Trophoblast cell (in vitro differentiated cells and primary cell): ENCODE measurements at places on chromosomes 11 and 22.

GRCh38 chr22:36628571-36629065 is 74.9 kb downstream of the CACNG2 start:
- DNase-seq: no peak

DNA sequence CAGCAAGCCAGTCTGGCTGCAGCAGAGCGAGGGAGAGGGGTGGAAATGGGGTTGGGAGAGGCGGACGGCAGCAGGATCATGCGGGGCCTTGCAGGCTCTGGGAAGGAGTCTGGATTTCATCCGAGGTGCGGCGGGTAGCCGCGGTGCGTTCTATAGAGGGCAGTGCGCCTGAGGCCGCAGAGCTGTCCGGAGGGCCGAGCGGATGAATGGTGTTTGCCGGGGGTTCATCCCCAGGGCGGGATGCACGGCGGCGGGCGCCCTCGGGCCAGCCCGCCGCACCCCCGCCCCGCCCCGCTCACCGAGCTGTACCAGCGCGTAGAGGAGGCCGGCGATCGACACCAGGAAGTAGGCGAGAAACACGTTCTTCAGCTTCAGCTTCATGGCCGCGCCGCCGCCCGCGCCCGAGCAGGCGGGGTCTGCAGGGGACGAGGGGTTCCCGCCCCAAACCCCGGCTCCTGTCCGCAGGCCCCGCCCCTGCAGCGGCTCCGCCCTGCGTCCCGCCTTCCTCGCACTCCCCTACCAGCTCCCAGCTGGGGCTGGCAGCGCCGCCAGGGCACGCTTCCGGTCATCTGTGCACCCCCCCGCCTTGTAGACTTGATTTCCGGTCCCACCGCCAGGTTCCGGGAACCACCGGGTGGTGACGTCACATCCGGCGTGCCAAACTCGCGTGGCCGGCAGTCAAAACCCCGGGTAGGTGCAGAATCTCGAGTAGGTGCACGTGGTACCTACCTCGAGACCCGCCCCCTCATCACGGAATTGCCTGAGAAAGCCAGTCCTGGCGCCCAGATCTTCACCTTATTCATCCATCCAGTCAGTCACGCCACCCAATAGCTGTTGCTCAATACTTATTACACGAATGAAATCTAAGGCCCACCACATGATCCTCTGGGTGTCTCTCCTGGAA is at the start of gene B3GAT3:
Gene B3GAT3 (minus strand): TSS at position 420 of the 904 bp plus-strand sequence. CDS start 39 bp downstream, at position 381.
- peak; percentile 99 for DNase-seq

GRCh38 chr22:44023404-44024287 is 456 bp upstream of the PARVB start:
- peak; percentile 19 for DNase-seq

DNA sequence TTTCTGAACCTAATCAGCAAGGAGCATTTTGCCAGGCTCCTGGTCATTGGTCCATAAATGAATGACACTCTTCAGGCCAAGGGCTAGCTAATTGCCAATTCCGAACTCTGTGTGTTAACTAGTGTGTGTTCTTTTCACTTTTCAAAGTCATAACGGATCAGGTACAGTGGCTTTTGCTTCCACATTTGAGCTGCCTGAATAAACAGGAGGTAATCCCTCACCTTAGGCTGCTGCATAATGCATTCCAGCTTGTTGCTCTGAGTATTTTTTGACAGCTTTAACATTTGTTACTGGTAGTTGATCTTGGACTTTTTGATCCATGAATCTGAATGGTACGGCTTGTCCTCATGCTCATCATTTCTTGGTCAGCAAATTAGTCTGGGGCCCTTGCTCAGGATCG is 485.1 kb downstream of the CNTN5 start:
- no peak for DNase-seq

DNA sequence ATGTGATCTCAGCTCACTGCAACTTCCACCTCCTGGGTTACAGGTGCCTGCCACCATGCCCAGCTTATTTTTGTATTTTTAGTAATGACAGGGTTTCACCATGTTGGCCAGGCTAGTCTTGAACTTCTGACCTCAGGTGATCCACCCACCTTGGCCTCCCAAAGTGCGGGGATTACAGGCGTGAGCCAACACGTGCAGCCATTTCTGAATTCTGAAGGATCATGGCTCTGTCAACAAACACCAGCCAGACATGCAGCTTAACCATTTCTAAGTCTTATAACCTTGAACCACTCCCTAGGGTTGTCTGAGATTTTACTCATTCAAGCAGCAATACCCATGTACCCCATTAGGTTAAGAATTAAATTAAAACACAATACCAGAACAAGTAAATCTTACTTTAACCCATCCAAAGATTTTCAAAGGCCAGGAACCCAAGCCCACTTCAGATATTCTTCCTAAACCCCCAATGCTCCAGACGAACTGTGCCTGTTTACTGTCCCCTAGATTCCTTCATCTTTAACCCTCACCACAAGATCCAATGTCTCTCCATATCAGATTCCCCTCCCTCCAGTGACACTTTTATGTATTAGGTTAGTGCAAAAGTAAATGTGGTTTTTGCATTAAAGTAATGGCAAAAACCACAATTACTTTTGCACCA is 4.0 kb downstream of the RPS13 start:
- no peak for DNase-seq

DNA sequence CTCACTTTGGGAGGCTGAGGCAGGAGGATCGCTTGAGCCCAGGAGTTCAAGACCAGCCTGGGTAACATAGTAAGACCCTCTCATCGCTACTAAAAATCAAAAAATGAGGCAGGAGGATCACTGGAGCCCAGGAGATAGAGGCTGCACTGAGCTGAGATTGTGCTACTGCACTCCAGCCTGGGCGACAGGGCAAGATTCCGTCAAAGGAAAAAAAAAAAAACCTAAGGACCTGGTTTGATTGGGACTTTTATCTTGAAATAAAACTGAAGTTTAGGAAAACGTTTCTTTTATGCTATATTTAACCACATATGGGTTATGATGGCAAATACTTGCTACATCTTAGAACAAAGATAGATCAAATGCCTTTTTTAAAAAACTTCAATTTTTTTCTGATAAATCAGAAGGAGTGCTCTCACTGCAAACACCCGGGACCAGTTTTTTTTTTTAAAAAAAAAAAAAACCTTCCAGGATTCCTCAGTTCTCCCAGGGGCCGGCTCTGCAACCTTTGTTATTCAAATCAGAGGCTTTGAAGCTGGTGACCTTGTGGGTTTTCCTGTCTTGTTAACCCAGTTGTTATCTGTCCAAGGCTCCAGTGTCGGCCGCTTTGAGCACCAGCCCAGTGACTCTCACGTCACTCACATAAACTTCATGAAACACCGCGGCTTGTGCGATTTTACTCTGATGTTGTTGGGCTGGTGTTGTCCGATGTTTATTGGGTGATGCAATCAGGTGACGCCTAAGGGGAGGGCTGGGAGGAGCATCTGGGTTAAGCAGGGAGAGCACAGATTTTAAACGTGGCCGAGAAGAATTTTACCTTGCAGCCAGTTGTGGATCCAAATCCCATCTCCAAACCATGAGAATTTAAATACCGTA is 24.7 kb upstream of the SLC22A12 start:
- peak; percentile 95 for DNase-seq

GRCh38 chr22:20186183-20186870 is 35.5 kb upstream of the CCDC188 start:
- no peak for DNase-seq

GRCh38 chr11:15158351-15159015 is 43.8 kb downstream of the INSC start:
- DNase-seq: peak; percentile 37

- DNase-seq: no peak
Measured at GRCh38 chr22:40975366-40975765, 24.2 kb downstream of the RBX1 start.

GRCh38 chr11:5280582-5281102 is 10.9 kb upstream of the HBE1 start:
- DNase-seq: peak; percentile 7

GRCh38 chr11:25225078-25225477 is 728.2 kb downstream of the LUZP2 start:
- DNase-seq: no peak

- no peak for DNase-seq
Measured at GRCh38 chr11:22903782-22904181, 43.5 kb upstream of the CCDC179 start.

- DNase-seq: no peak
Measured at GRCh38 chr11:19646921-19647320, 65.7 kb upstream of the NAV2 start.

GRCh38 chr11:120425527-120425926 is 86.0 kb upstream of the GRIK4 start:
- DNase-seq: no peak

DNA sequence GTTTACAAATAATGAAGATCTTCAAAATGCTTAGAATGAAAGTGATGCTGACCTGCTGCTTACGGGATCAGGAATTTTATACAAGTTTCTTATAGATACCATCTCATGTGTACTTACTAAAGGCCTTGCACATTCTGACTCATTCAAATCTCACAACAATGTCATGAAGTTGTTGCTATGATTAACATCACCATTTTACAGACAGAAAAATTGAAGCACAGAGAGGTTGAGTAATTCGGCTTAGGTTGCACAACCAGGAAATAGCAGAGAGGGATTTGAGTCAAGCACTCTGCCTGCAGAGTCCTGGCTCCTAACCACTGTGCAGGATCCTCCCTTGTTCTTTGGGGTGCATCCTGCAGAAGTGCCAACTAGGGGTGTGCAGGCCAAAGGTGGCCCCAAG is 471.9 kb downstream of the MIAT start:
- peak; percentile 87 for DNase-seq

DNA sequence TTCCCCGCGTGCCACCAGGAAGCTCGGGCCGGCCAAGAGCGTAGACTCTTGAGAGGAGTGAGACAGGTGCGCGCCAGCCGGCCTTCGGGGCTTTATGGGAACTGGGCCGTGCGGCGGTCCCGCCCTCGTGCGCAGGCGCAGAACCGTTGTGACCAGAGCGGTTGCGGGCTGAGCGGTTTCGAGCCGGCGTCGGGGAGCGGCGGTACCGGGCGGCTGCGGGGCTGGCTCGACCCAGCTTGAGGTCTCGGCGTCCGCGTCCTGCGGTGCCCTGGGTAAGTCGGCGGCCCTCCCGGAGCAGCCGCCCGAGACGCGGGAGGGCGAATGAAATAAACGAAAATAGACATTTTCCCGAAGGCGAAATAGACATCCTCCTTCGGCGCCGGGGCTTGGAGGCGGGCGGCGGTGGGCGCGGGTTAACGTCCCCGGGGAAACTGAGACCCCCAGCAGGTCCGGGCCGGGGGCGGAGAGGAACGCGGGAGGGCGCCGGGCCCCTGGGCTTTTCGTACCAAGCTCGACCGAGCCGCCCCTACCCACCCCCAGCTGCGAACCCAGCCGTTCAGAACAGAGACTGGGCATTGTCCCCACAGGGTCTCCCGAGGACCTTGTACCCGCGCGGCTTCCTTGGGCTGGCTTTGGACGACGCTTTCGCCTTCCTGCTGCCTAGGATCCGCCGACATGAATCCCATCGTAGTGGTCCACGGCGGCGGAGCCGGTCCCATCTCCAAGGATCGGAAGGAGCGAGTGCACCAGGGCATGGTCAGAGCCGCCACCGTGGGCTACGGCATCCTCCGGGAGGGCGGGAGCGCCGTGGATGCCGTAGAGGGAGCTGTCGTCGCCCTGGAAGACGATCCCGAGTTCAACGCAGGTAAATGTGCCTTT is at the start of gene ASRGL1:
Gene ASRGL1 (plus strand): TSS at position 146 of the 879 bp plus-strand sequence. CDS start 530 bp downstream, at position 676.
- peak; percentile 77 for DNase-seq
